Glomerular endothelial cell (primary cell): ENCODE measurements at places on chromosomes 1 and 21. TPM values are rescaled to one million over a fixed set of nuclear protein-coding genes. Genes with fewer than 3 reads are reported as not detected.

DNA sequence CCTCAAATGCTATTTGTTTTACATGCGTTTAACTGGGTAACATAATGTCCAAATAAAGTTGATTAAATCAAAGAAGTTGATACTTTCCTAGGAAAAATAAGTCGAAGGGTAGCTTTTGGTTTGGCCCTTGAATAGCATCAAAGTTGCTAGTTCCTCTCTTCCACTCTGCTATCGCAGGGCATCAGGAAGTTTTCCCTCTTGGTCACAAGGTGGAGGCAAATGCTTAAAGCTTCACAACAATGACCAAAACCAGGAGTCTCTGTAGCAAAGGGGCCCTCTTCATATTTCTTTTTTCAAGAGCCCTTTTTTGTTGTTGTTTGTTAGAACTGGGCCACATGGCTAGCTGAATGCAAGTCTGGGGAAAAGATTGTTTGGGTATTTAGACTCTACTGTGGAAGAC lies 668.4 kb downstream of the KCNT2 start:
- DNase-seq: no peak

GRCh38 chr1:28606771-28607170 lies 14.7 kb downstream of the RAB42 start:
- DNase-seq: no peak

- no peak for DNase-seq
Measured at GRCh38 chr1:5999711-6000443, 7.7 kb upstream of the NPHP4 start.

DNA sequence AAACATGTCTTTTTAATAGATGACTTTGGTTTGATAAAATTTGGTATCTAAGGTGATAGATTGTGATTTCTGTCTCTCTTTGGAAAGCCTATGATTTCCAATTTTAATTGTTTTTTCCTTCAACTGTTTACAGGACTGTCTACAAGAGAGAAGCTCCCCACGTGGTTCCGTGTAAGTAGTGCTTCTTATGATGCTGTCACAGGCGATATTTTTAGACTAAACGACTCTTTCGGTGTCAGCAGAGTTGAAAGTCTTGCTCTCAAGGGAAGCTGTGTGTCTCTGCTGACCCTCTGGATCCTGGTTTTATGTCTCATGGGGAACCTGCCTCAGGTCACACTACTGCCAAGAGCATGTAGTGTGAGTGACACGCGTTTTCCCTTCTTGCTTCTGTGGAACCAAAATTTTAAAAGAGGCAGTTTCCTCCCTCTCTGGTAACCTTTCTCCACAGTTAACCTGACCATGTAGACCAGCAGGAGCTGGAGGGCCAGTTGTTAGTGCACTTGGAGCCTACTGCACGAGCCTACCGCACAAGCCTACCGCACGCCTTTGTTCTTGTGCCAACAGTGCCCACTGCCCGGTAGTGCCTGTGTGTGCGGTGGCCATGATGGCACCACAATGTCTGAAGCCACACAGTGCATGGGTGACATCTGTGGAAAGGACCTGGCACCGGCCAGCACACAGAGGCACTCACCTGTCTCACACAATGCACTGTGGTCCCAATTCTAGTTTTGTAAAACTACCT lies 91.9 kb downstream of the PCBP3 start:
- no peak for DNase-seq

DNA sequence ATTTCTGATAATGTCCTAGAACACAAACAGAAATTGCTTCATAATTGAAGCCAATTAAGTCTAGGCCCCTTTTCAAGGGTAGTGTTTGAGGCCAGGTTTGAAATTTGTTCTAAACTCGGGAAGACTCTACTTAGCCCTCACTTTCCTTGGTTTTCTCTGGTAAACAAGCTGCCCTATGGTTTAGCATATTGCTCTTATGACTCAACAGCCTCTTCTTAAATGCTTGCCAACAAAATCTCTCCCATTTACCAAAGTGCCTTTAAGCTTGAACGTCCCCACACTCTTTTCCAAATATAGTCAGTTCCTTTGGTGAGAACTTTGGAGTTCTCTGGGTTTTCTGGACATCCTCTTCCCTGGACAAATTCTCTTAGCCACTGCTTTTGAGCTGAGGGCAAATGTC lies 5.8 kb upstream of the LCE6A start:
- DNase-seq: no peak

GRCh38 chr1:72892461-72892860 lies 610.1 kb upstream of the NEGR1 start:
- DNase-seq: no peak

GRCh38 chr1:227245613-227246320 lies 72.5 kb downstream of the CDC42BPA start:
- DNase-seq: no peak

DNA sequence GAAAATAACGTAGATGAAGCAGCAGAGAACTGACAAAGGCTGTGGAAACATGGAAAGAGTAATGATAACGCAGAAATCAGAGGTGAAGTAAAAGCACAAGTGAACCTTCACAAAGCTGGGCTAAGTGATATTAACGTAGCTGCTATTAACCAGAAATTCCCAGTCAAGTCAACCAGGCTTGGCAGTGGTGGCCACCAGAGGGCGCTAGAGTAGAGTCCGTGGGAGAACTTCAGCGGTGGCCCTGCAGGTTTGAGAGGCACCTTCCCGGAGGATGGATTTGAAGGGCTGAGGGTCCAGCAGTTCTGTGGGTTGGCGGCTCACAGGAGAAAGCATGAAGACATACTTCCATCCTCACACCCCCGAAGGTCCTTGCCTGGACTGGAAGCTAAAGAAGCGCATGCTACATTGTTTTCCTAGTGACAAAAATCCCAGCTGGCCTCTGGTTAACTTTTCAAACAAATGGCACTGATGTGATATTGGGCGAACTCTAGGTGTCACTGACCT lies 81.7 kb upstream of the ZNF648 start:
- DNase-seq: peak; percentile 31

DNA sequence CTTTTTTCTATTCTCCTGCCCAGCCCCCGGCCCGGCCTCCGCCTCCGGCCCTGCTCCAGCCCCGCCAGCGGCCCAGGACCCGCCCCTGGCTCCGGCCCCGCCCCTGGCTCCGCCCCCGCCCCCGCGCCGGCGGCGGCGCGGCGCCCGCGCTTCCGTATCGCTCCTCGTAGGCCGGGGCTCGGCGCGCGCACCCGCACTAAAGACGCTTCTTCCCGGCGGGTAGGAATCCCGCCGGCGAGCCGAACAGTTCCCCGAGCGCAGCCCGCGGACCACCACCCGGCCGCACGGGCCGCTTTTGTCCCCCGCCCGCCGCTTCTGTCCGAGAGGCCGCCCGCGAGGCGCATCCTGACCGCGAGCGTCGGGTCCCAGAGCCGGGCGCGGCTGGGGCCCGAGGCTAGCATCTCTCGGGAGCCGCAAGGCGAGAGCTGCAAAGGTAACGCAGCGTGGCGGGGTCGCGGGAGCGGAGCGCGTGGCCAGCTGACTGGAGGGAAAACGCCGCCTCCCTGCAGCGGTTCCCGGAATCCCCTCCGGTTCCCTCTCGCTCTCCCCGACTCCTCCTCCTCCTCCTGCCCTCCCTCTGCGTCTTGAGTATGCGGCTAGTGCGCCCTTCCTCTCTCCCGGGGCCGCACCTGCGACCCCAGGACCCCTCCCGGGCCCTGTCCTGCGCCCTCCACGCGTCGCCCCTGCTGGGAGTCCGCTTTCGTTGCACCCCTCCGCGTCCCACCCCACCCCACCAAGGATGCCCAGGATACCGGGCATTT lies at the start of gene IFNAR2:
TSS of gene IFNAR2 (plus strand) at position 155 of the 761 bp plus-strand sequence. CDS start 11,985 bp downstream, outside the sequence.
- no peak for DNase-seq

GRCh38 chr1:184473176-184473966 lies 86.5 kb downstream of the C1orf21 start:
- no peak for DNase-seq

- no peak for DNase-seq
Measured at GRCh38 chr1:30123896-30124295, 599.5 kb downstream of the MATN1 start.

DNA sequence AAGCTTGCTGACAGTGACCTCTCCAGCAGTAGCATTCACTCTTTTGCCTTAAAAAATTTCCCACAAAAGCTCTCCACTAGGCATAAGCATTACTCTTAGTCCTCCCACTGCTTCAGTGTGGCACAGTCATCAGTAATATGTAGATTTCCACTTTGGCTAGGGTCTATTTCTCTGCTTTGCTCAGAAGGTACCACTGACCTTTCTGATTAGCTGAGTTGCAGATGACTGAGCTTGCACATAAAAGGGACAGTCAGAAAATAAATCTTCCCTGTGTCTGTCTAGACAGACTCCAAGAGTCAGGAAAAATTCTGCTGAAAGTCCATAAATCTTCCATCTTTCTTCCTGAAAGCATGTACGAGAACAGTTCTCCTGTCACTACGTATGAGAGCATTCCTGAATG lies 56.6 kb upstream of the APP start:
- no peak for DNase-seq

DNA sequence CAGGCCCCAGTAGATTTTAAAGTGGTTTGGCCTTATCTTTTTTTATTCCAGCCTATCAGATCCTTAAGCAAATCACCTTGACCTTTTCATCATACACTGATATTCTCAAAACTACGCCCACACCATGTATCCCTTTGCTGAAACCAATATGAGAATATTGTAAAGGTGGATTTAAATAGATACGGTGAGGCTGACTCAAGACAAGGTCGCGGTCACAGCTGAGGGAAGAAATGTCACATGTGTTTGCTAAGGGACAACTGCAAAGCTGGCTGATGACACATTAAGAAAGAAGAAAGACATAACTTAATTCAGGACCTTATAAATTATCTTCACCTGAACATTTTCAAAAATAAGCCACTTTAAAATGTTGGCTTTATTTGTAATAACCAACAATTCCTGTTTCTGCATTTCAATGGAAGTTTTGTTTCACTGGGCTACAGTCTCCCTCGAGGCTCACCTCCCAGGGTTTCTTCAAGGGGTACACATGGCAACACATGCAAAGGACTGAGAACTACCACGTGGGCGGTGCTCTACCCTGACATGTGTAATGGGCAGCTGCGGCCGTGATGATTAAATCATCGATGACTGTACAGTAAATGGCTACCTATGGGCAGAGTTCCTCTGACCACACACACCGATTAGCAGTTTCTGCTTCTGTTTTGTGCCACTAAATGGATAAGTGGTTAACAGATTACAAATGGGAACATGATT lies 189.5 kb downstream of the SIPA1L2 start:
- DNase-seq: no peak

DNA sequence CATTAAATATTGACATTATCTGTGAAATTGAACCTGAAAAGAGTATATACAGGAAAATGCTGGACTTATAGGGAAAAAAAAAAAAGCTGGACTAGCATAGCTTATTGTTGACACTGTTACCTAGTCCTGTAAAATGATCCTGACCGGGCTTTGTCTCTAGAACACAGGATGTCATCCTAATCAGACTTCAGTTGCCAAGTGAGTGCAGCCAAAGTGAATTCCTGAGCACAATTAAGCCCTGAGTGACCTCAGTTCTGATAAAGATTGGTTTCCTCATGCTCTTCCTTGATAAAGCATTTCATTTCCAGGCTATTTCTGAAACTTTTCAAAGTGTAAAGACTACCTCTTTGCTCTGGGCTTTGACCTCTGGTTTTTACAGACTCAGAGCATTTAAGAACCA lies 19.8 kb downstream of the SELP start:
- DNase-seq: peak; percentile 58

GRCh38 chr1:114113411-114114184 lies 40.1 kb downstream of the SYT6 start:
- no peak for DNase-seq

GRCh38 chr21:42248783-42249597 lies 30.1 kb downstream of the ABCG1 start:
- no peak for DNase-seq

DNA sequence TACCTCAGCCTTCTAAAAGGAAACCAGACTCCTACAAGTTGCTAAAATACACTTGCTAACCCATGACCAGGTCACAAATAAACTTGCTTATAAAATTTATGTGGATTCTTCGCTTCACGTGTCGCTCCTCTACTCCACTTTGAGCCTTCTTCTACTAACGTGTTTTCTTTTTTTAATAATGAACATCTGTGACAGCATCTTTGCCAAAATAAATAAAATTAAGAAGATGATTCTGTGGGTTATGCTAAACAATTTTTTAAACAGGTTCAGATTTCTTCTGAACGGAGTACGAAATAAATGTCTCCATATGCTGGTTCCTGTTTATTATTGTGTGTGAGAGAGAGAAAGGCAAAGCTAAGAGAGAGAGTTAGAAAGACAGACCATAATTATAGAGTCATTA lies 735.8 kb downstream of the LTN1 start:
- DNase-seq: no peak

DNA sequence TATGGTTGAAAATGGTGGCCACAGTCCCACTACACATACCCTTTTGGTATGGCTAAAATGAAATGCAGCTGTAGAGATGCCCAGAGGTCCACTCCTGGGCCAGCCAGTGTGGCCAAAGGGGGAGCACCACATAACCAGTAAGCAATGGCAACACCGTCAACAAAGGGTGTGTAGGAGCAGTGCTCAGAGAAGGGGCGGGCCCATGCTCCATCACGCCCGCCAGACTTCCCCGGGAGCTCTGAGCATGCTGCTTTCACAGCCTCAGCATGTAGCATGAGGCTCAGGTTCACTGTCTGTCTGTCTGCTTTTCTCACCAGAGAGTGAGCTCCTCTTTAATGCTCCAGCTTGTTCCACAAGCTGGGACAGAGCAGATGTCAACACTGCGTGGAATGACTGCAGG lies 537.6 kb downstream of the MATN1 start:
- no peak for DNase-seq

GRCh38 chr21:45482899-45483821 lies 59.1 kb downstream of the SLC19A1 start:
- no peak for DNase-seq

DNA sequence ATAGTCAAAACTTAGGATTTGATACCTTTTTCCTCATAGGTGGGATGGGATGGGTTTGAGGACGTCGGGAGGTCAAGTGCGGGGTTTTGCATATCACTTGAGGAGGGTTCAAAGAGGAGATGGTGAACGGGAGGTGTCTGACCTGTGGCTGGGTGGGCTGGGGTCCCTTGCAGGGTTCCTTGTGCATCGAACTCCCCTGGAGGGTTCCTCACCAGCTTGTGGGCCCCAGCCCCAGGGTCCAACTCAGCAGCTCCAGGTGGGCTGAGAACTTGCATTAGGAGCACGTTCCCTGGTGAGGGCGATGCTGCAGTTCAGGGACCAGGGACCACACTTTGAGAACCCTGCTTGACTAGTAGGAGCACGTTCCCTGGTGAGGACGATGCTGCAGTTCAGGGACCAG lies 23.2 kb downstream of the TRPM2 start:
- no peak for DNase-seq

The IFNLR1 gene
- total RNA-seq: 0.39 and 0.41 TPM in 2 replicates

The SLAMF9 gene
- not detected in 2 replicates for total RNA-seq

The SON gene
- total RNA-seq: 162 and 208 TPM in 2 replicates

The AK4 gene
- total RNA-seq: 21.5 and 24.7 TPM in 2 replicates

The KIF2C gene
- 4.7 and 10.3 TPM in 2 replicates for total RNA-seq

The FCAMR gene
- total RNA-seq: not detected in 2 replicates

The ADIPOR1 gene
- total RNA-seq: 82.2 and 92.9 TPM in 2 replicates
